ENCODE measurements at places on chromosomes 6 and 20. TPM values are rescaled to one million over a fixed set of nuclear protein-coding genes. Genes with fewer than 3 reads are reported as not detected.

DNA sequence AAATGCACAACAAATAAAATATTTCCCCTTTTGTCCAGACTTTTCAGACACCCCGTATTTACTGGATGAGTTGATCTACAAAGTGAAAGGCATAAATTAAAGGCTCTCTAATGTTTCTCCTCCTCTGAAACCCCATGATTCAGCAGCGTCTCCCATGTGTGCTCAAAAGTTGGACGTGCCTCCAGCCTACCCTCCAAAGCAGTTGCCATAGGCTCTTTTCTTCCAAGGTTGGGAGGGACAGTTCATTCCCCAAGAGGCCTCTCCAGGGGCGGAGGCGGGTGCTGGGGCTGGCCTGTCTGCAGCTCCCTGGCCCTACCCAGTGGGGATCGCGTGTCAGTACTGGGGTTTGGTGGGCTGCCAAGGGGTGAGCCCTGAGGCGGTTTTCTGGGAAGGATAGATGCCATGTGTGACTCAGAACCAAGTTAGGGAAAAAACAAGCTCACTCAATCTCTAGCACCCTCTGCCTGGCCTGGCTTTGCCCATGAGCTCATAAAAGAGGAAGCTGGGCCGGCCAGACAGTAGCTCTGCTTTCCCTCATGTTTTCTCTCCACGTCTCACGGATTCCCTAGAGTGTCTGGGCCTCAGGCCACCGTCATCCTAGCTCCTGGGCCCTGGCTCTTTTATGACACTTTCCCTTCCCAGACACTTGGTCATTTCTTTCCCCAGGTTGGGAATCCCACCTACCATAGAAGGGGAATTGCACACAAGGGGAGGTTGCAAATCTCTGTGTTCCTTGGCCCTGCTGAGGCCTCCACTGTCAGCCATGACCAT lies 8.0 kb upstream of the IER3 start:
- DNase-seq, result peak; percentile 99

- DNase-seq, result no peak
Measured at GRCh38 chr6:44854712-44855443, 467.4 kb downstream of the CDC5L start.

DNA sequence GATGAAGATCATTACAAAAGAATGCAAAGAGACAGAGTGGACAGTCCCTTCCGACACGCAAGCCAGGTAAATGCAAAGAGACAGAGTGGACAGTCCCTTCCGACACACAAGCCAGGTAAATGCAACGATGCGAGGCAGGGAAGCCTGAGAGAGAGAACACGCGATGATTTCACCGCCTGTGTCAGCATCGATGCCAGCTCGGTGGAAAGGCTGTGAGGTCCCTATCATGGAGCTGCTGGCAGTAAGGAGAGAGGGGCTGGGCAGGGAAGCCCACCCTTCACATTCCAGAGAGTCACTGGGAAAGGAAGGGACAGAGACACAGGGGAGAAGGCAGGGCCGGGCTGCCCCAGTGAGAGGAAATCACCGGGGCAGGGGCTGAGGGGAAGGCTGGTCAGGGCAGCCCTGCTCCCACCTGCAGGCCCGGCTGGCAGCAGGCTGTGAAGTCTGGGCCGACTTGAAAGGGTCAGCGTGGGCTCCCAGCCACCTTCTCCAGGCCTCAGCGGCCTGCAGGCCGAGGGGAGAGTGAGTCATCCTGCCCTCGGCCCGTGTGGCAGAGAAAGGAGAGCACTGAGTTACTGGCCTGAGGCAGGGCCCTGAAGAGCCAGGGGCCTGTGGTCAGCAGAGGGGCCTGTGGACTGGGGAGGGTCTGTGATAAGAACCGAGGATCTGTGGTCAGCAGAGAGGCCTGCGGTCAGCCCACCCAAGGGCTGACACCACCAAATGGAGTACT lies 80.4 kb downstream of the DACT2 start:
- DNase-seq, result no peak

GRCh38 chr20:45098103-45098773 lies 2.7 kb downstream of the KCNS1 start:
- DNase-seq, result peak; percentile 22

DNA sequence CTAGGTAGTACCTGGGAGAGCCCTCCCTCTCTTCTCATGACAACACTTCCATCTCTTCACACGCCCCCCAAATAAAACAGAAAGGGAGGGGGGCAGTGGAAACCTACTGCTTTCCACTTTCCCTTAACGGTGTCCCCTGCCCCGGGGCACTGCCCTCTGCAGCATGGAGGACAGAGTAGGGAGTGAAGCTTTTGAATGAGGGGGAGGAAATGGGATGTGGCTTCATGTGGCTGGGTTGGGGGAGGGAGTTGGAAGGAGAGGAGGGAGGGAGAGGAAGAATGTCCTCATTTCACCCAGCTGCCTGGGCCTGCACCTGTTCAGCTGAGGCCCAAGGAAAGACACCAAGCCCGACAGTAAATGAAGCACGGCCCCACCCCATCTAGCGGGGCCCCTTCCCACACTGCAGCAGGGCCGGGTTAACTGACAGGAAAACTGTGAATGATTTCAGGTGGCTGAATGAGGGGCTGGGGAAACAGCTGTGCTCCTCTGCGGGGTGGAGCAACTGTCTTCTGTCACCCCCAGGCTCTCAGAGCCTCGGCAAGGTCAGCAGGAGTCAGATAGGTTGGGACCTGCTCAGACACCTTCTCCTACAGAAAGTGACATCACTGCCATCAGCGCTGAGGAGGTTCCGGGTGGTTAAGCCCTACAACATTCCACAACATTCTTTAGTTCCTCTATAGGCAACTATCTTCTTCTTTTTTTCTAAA lies 40.0 kb upstream of the TAF8 start:
- DNase-seq, result peak; percentile 19

- no peak for DNase-seq
Measured at GRCh38 chr6:16204653-16205376, 33.6 kb upstream of the GMPR start.

PPIL4 gene
- 21.8 TPM for total RNA-seq

SAMD3 gene
- not detected for total RNA-seq

OPN5 gene
- not detected for total RNA-seq

DNA sequence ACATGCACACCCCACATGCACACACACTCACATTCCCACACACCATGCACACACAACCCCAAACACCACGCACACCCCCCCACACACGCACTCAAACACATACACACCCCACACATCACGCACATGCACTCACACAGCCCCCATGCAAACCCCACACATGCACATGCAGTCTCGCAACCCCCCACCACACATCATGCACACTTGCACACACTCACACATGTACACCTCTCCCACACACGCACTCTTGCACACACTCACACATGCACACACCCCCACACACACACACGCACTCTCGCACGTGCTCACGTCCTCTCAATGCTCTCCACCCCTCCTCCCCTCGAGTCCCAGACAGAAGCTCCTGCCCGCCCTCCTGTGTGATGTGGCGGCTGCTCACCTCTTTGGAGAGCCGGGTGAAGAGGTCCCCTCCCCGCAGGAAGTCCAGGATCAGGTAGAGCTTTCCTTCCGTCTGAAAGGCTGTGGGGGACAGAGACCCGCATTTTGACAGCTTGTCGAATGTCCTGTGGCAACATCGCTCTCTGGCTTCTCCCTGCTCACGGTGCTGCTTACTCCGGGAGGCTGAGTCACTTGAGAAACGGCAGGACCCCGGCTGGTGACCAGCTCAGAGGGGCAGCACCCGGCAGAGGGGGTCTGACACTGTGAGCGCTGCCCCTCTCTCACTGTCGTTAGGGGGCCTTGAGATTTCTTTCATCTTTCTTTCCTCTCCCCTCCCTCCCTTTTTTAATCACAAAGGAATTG lies 78.5 kb downstream of the RAMACL start:
- no peak for DNase-seq

CENPQ gene
- total RNA-seq, result 2.0 TPM

DNA sequence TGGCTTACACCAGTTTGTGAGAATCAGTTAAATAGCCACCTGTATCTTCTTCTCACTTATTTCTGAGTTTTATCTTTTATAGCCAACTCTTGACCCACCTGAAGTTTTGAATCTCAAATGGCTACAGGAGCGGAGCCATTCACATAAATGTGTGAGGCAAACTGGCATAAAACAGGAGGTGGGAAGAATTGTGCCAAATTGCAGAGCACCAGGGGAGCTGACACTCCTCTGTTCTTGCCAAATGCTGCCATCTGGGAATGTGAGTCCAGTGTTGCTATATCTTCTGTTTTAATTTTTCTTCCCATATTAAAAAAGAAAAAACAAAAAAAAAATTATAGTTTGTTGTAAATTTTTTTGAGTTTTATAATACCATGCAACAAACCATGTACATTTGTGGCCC lies 17.0 kb upstream of the RNF146 start:
- no peak for DNase-seq

- DNase-seq, result no peak
Measured at GRCh38 chr6:138869398-138869797, 73.5 kb downstream of the ECT2L start.

IDH3B gene
- total RNA-seq, result 95.5 TPM

DNA sequence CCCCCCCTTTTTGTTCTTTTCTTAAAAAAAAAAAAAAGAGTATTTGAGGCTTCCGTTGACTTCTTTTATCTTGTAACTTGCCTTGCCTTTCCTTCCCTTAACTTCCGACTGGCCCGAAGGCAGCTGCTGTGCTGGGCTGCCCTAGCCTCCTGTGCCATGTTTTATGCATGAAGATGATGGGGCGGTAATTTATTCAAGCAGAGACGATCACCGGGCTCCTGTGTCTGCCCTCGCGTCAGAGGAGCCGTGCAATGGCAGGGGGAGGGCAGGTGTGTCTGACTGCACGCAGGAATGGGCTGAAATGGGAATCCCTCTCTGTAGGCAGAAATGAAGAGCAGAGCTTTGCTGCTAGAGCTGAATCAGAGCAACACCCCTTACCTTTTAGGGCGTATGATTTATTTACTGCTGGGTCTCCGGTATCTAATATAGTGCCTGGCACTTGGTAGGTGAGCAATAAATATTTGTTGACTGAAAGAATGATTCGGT lies 106.3 kb upstream of the RIPOR2 start:
- DNase-seq, result no peak

DNA sequence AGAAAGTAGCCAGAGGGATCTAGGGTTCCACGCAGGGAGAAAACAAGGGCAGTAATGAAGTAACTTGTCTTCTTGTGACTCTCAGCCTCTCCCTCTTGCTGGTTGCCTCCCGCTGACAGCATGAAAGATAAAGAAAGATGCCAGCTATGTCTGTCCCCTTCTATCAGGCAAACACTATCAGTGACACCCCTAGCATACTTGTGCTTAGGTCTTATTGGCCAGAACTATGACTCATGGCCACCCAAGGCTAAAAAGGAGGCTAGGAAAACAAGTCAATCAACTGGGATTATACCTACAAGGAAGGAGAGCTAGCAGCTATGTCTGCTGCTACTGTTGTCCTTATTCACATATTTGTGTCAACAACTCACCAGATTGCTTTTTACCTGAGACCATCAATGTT lies 206.8 kb upstream of the SOX4 start:
- no peak for DNase-seq

- DNase-seq, result no peak
Measured at GRCh38 chr20:50453533-50454244, 56.5 kb upstream of the PTPN1 start.

TPBG gene
- 3.4 TPM for total RNA-seq

ADGB gene
- total RNA-seq, result not detected

DNA sequence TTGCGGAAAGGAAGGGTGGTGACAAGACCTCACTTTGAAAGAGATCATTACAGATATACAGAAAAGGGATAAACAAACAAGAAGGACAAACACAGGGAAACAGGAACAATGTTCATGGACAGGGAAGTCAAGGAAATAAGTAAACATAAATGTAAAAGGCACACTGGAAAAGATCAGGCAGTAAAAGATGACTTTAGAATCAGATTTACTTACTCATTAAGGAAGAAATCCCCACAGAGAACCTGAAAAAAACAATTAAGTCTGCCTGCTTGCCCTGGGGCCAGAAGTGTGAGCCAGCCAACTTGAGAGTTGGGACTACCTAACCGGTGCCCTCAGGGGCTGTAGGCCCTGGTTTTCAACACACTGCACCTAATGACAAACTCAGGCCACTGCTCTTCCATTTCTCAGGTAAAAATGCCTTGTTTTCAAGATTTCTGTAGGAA lies 1.7 kb downstream of the APMAP start:
- DNase-seq, result no peak

PLCB4 gene
- total RNA-seq, result 2.2 TPM

- peak; percentile 10 for DNase-seq
Measured at GRCh38 chr6:149075616-149076354, 241.7 kb upstream of the TAB2 start.

- DNase-seq, result no peak
Measured at GRCh38 chr6:41670703-41671360, 32.6 kb downstream of the MDFI start.

DNA sequence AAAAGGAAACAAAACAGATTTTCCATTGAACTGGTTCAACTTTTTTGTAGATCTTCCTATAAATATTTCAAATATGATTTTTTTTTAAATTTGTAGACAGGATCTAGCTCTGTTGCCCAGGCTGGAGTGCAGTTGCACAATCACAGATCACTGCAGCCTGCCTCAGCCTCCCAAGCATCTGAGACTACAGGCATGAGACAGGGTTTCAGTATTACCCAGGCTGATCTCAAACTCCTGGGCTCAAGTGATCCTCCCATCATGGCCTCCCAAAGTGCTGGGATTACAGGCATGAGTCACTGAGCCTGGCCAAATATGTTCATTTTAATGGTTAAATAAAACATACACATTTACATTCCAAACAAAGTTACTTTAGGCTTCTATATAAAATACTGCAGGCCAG lies 33.6 kb downstream of the SAMHD1 start:
- DNase-seq, result no peak

DNA sequence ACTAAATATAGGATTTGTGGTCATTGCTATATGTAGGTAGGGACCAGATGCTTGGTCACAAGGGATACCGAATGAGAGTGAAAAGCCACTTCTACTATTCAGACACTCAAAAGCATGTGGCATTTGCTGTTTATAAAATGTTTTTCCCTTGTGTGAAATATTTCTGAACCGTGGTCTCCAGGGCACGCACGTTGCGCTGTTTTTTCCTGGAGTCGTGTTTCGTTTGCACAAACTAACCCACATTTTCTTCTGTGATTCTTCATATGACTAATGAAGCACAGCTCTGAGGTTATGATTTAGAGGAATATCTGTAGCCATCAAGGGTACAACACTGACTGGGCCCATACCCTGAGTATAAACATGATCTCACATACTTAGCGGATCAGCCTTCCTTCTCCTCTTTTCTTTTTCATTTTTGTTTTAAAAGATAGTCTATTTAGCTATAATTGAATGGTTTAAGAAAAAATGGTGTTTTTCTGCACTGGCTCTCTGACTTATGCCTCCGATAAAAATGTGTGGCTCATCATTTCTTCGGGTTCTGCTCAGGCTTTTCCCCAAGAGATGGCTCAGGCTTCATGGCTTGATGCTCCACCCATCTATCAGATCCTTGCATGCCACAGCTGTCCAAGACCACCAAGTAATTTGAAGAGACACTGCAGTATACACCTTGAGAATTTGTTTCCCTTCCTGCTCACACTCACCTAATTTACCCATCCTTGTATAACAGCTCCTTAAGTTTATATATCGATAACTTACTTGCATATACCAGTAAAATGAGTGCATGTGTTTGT lies 59.9 kb upstream of the HBS1L start:
- no peak for DNase-seq

OR2B6 gene
- not detected for total RNA-seq
